Stimulated activated CD4-positive, alpha-beta T cell treated with anti-CD3 and anti-CD28 coated beads, TNF-alpha, amount 100 ng/mL, for 24 hours (primary cell): ENCODE measurements at places on chromosomes 7 and 10.

GRCh38 chr10:100370714-100371481 lies 23.9 kb downstream of the SCD start:
- DNase-seq: peak; percentile 70

GRCh38 chr7:152006336-152006735 lies 19.1 kb upstream of the GALNT11 start:
- DNase-seq: no peak

GRCh38 chr7:98354511-98355249 lies 46.2 kb downstream of the BAIAP2L1 start:
- no peak for DNase-seq

DNA sequence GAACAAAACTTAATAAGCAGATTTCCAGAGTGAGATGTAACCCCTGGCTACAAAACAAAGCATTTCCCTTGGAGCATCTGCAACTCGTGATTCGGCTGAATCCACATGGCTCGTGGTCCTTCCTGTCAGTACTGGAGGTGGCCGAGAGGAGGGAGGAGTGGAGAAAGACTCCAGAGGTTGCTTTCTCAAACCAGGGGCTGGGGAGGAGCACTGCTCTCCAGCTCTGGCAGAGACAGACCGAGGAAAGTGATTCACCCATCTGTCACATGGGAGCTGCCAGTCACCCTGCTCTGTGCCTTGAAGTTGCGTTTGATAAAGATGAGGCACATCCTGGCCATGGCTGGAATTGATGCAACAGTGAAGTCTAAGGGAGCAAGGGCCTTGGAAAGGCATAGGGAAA lies 72.7 kb downstream of the COL13A1 start:
- DNase-seq: no peak
